ENCODE measurements at places on chromosomes 3 and 15.
A peak's percentile ranks its signal among the peaks of the same experiment; 100 is the strongest.

DNA sequence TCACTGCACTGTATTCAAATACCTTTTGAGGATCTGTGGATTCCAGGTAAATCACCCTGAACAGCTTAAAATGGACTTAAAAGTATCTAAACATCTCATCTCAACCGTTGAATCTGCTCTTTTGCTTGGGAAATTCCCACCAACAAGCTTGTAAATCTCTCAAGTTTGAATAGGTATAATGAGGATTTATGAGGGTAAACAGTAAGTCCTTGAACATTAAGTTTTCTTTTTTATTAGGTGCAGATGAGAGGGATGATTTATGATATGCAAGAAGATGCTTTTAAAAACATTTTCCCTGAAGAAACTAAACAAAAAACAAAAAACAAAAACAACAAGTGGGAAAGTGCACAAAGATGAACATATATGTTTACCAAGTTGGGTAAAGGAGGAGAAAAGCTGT, 290.6 kb downstream of the ROBO1 start:
- no peak for DNase-seq

GRCh38 chr3:160707187-160707794, 30.3 kb downstream of the ARL14 start:
- DNase-seq: no peak

GRCh38 chr3:124860599-124860998, 26.6 kb downstream of the ITGB5 start:
- no peak for DNase-seq

DNA sequence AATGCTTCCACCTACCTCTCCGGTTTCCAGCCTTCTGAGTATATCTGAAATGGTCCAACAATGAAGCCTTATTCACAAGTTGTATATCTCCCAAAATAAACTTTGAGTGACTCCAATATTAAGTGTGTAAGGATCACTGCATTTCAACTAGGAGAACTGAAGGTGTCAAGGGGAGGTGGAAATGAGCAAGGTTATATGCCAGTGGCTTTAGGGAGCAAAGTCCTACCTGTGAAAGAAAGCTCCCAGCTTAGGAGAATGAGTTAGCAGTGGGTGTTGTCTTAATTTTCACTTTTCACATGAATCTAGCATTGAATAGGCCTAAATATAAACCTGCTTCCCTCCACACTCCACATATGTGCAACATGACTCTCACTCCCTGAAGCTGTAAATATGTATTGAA, 29.0 kb downstream of the LMCD1 start:
- no peak for DNase-seq

- no peak for DNase-seq
These were observed 72.8 kb downstream of the SENP2 start for GRCh38 chr3:185658943-185659342.

DNA sequence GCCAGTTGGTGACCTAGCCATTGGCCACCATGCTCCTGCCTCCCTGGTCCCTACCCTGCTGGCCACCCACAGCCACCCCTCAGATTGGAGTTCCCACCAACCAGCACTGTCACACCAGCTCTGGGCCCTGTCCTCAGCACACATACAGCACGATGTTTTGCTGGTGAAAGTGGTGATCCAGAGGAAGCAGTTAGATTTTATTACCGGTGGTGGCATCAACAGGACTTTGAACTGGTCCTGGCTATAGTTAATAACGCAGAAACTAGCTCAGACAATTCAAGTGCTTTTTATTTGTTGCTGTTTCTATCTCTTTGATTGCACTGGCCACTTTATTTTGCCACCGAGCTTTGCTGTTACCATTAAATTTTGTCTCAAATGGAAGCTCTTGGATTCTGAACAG, 16.4 kb upstream of the KLHL24 start:
- no peak for DNase-seq

DNA sequence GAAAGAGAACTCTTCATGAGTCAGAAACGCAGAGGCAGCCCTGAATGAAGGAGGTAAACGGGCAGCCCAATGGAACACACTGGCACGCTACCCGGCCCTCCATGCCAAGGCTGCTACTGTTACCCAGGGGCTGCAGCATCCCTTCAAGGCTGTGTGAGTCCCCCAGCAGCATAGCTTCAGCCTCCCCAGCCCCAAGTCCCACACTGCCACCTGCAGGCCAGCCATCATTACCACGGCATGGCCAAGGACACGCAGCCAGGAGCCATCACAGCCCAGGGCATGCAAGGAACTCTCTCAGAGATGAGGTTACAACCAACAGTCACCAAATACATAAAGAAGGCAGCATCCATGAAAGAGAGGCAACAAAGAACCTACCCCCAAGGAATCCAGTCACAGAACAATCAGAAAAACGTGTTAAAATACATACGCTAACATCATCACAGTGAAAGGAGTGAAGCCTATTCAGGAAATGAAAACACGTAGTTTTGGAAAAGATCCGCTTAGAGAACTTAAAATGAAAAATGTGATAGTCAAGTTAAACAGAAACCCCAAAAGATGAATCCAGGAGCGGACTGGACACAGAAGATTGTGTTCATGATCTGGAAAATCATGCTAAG, 22.4 kb downstream of the PLA2G4F start:
- peak; percentile 12 for DNase-seq

DNA sequence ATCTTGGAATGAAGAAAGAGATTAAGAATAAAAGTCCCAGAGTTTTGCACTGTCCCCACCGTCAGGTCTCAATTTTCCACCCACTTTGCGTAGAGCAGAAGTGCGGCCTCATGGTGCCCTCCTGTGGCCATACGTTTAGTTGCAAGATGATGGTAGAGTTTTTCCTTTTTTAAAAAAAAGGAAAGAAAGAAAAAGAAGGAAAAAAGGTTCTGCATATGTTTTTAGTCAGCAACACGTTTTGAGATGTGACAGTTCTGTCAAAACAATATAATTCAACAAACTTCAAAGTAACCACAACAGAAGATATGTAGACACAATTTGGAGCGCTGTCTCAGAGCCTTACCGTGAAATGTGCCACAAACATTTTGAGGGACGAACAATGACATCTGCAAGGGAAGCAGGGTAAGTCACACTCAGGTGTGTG, 24.6 kb downstream of the EBLN2 start:
- peak; percentile 11 for DNase-seq

DNA sequence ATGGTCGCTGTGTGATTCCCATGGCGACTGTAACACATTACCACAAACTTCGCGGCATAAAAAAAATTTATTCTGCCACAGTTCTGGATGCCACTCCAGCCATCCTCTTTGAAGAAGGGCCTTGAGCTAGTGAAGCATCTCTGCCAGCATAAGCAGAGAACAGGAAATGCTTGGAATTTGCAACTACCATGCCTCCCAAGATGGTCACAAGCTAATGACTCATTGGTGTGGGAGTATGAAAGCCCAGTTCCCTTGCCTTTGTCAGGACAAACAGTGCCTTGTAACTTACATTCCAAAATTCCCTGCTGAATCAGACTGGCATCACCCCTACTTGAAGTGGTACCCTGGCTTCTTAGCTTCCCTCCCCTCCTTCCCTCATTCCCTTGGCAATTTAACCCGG, 129.7 kb downstream of the PROS1 start:
- DNase-seq: no peak

DNA sequence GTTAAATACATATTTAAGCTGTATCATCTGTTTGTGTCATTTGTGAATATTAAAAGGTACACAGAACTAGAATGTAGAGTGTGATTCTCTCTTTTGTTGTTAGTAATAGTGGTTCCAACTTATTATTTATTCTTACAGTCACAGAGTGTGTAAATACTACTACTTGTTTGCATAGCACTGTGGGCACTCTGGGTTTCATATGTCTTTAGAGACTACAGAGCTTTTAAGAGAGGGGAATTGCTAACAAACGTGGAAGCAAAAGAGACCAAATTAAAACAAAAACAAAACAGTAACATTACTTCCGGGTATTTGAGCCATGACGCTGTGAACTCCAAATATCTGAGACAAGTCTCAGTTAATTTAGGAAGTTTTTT, 828.0 kb upstream of the DPPA4 start:
- DNase-seq: no peak

DNA sequence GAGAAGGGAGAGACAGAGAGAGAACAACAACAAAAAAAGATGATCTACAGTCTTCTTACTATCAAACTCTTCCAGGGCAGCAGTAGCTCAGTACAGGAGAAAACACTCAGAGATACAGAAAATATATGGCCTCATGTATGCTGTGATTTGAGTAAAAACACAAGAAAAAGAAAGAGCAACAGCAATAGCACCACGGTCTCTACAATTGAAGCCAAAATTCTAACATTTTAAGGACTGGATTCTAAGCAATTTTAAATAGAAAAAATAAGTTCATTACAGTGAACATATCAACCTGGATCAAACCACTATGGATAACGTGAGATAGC, 43.5 kb upstream of the ALCAM start:
- DNase-seq: no peak

DNA sequence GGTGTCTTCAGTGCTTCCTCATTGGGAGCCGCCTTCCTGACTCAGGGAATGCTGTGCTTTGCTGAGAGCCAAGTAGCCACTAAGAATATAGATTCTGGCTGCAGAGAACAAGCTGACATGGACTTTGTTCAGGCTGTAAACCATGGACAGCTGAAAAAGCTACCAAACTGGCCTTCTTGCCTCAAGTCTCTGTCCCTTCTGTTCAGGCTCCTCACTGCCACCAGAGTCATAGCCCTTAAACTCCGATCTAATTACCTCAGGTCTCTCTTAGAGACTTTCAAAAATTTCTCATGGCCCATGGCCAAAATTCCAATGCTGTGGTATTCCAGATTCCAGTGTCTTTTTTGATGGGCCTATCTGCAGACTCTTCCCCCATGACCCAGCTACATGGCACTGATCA, 19.4 kb upstream of the PTX3 start:
- DNase-seq: no peak

GRCh38 chr3:13787533-13788132, 92.2 kb downstream of the WNT7A start:
- DNase-seq: no peak

- DNase-seq: no peak
These were observed 18.4 kb upstream of the INSYN1 start for GRCh38 chr15:73771385-73772045.

- DNase-seq: peak; percentile 29
These were observed 55.3 kb downstream of the CCDC33 start for GRCh38 chr15:74291101-74292071.

DNA sequence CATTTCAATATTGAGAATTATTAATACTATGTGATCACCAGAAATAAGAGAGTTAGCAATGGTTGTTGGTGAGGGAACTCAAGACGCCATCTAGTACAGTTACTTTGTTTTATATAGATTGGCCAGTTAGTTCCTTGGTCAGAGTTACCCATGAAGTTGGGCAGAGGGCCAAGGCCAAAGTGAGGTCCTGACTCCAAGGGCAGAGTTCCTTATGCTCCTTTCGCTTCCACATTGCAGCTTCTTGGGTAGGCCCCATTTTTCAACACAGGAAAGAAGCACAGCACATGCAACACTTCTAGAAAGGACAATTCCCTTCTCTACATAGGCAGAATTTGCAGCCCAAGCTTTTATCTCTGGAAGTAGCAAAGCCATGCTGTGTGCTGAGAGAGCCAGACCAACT, 178.6 kb downstream of the KCNAB1 start:
- DNase-seq: no peak

DNA sequence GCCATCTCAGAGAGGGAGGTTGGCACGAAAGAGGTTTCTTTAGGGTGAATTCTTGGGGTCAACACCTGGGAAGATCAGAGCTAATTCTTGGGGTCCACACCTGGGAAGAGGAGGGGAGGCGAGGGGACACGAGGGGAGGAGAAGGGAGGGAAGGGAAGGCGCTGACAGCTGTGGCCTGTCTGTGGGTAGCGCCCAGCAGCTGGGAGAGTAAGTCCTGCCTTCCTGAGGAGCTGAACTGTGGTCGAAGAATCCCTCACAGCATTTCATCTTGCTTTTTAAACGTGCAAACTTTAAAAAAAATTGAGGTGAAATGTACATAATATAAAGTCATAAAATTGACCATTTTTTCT, 63.2 kb upstream of the CGNL1 start:
- no peak for DNase-seq

GRCh38 chr3:98906230-98906629, 4.7 kb upstream of the DCBLD2 start:
- no peak for DNase-seq

GRCh38 chr15:76994971-76995945, at the start of gene PSTPIP1:
Gene PSTPIP1 (plus strand): TSS chr15:76995126. CDS start chr15:76995574, 448 bp downstream.
- DNase-seq: peak; percentile 70

GRCh38 chr3:120506828-120507774, 56.3 kb upstream of the FSTL1 start:
- no peak for DNase-seq

Data from activated T-helper 1 cell treated with Interleukin-2 at 50 U/mL for 16 hours (primary cell).